ENCODE measurements at places on chromosomes 2 and 18.
A peak's percentile ranks its signal among the peaks of the same experiment; 100 is the strongest.

DNA sequence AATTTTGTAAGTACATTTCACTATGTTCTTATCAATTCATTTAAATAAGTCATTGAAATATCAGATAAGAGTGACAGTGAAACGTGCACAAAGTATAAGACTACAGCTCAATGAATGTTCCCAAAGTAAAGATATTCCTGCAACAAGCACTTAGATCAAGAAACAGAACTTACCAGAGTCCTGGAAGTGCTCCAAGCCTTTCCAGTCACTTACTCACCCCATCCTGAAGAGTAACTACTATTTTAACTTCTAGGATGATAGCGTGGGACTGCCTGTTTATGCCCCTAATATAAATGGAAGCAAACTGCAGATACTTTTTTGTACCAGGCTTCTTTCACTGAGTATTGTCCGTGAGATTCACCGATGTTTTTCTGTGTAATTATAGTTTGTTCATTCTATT, 768.9 kb downstream of the SLC4A3 start:
- DNase-seq, result no peak

DNA sequence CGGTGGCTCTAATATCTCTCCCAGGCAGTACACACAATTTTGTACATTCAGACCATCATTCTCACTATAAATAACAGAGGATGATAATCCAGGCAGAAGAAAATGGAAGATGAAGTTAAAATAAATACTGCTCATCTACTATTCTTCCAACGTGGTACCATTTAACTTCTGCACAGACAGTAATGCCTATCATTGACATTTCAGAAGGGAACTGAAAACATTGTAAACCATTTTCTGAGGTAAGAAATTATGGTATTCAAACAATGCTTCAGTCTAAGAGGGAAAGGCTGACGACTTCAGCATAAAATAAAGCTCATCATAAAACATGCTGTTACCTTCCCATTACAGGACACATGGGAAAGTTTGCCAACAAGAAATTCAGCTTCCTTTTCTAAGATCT, 814.4 kb downstream of the NR4A2 start:
- DNase-seq, result no peak

DNA sequence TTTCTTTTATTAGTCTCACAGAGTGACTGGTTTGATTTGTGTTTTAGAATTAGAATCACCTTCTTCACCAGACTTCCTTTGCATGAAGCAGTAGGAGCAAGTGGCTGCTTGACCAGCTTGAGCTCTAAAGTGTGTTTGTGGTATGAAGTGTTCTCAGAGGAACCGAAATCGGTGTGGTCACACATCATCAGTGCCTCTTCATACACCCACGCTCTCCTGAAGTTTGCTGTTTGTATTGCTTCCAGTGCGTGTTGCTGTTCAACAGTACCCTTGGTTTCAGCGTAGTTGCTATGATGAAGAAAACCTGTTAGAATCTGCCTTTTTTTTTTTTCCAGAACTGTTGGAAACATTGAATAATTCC, 77.9 kb downstream of the LIMS1 start:
- no peak for DNase-seq

DNA sequence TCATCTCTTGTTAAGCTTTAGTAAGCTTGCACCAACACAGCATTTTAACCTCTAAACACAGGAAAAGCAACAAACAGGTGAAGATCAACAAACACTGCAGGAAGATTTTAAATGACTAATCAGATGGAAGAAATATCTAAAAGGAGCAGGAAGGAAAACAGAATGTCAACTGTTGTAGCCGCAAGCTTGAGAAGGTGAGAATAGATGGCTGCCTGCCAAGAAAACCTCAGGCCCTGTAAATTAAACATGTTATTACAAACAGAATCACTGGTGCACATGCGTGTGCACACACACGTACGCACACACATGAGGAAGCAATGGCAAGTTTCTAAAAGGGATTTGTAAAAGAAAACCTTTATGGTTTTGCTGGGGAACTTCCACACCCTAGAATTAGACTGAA, 257.8 kb upstream of the GALNT5 start:
- no peak for DNase-seq

DNA sequence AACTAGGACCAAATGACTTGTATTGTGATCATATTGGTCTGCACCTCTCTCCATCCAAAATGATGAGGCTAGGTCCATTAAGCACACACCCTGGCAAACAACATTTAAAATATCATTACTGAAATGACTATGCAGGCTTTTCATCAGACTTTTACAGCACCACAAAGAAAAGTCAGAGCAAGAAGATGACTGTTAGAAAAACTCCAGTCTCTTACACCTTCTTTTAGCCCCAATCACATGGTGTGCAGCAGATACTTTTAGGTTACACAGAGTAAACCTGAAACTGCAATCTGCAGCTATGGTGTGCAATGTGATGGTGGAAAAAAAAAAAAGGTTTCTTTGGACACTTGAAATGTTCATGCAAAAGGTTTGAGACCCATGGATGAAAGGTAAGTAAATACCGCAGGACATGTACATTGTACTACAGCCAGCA, 5.4 kb upstream of the POLI start:
- no peak for DNase-seq

DNA sequence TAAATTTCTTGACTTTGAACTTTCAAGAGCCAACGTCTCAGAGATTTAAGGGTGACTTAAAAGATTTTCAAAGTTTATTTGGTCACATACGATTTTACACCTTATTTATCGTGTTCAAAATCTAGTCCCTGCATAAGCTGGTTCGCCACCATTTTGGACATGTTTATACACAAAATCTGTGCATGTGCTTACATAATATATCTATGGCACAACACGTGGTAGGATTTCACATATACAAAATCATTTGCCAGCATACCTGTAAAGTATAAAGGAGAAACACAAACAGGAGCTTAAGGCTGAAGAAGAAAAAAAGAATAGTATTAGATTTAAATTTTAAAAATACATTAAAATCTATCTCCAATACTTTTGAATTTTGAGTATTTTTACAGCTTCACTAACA, 190.0 kb upstream of the KYNU start:
- DNase-seq, result no peak

GRCh38 chr2:239214725-239215124, 186.1 kb downstream of the HDAC4 start:
- DNase-seq, result no peak

GRCh38 chr18:39555496-39555895, 1989.9 kb upstream of the CELF4 start:
- no peak for DNase-seq

GRCh38 chr2:10546975-10547391, 98.9 kb upstream of the ODC1 start:
- DNase-seq, result no peak

GRCh38 chr18:59388817-59389216, 29.8 kb upstream of the LMAN1 start:
- no peak for DNase-seq

DNA sequence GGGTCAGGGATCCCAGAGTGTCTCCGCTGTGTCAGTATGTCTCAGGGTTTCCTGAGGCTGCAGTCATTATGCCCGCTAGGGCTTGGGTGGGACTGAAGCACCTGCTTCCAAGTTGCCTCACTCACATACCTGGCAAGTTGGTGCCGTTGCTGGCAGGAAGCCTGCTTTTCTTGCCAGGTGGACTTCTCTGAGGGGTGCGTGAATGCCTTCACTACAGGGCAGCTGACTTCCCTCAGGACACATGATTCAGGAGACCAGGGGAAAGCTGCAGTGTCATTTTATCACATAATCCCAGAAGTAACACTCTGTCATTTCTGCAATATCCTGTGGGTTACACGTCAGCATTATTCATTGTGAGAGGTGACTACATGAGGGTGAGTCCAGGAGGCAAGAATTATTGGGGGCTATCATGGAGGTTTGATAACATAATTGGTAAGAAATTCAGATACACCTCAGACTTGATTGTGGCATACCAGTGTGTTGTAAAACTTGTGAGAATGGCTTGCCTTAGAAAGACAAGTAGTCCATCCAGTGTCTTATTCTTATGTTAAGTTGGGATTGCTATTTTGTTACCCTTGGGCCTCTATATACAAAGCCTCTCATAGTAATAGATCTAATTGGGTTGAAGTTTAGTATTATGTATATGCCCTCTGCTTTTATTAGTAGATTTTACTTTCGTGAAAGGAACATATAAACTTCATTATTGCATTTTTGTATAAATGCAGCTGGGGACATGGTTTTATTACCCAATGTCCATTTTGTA, 44.1 kb downstream of the NEDD4L start:
- DNase-seq, result no peak

DNA sequence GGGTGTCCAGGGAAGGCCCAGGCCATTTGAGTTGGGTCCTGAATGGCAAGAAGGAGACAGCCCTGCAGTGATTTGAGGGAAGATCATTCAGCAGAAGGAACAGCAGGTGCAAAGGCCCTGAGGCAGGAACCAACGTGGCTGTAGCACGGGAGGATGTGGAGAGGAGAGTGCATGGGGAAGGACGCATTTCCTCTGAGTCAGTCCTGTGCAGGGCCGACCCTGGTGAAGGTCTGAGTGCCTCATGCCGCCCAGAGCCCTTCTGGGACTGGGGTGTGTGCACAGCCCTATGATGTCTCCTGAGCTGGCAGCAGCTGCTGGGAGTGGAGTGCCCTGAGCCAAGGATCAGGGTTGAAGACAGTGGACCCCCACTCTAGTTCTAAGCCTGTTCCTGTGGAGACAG, 17.9 kb upstream of the ARHGEF4 start:
- no peak for DNase-seq

DNA sequence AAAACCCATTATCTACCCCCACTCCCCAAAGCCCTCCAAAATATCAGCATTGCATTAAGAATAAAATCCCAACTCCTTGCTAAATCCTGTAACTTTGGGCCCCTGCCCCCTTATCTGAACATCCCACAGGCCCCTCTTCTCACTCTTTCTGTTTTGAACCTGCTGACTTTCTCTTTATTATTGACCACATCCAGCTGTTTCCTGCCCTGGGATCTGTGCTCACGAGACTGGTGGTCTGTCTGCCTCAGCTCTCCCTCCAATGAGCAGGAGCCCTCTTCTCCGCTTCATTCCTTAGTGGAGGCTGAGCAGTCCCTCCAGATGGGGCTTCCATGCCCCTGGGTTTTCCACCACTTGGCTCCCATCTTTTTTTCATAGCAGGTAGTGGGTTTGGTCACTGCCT, 116.9 kb downstream of the ACKR3 start:
- no peak for DNase-seq

DNA sequence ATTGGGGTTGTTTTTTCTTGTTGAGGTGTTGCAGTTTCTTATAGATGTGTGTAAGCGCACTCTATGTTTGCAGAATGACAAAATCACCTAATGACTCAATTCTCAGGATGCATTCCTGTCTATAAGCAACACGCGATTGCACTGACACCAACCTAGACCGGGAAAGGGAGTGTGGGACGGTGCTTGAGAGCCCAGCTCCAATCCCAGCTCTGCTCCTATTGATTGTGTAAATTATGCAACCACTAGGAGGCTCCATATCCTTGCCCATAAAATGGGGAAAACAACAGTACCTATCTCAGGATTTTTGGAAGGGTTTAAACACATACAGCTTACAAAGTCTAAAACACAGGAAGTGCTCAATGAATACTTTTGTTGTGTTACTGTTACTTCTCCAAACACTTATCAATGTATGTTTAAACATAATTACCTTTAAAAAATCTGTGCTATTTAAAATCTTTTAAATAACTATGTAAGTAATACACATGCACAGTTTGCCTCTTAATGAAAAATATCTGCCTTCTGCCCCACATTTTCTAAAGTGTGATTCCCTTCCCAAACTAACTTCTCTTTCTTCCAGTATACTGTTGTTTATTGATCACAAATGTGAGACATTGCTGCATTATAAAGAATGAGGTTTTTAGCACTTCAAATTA, 132.5 kb downstream of the SPHKAP start:
- peak; percentile 25 for DNase-seq

DNA sequence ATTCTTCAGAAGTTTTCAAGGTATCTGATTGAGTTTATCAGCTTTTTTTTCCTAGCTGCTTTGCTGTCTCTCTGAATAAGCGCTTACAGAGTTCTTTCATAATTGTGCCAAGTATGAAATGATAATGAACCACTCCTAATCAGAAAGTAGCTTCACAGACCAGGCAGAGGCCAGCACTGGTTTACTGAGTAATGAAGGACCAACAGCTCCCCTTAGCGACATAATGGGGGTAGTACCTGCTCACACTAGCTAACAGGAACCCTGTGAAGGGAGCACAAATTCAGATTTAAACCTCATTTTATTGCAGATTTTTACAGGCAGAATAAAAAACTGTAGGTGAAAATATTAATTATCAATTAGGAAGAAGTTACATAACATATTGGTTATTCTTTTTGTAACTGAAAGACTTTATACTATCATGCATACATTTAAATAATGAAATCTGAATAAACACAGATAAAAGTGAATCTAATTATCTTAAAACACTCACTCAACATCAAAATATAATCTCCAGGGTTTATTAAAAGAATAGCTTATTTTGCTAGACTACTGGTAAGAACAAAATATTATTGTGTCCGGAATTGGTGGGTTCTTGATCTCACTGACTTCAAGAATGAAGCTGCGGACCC, 53.7 kb upstream of the LRRC30 start:
- peak; percentile 57 for DNase-seq
